ENCODE measurements at places on chromosomes 1 and 21. TPM values are rescaled to one million over a fixed set of nuclear protein-coding genes. Genes with fewer than 3 reads are reported as not detected.

The TMEM54 gene
- 739 TPM for total RNA-seq

The SYCP1 gene
- not detected for total RNA-seq

The S100A2 gene
- total RNA-seq, result 1.1 TPM

The HUNK gene
- total RNA-seq, result 9.0 TPM

The AVPR1B gene
- total RNA-seq, result 0.89 TPM

The C1orf210 gene
- 97.8 TPM for total RNA-seq

The SYT11 gene
- 4.2 TPM for total RNA-seq
